ENCODE measurements at places on chromosomes 7 and 10. TPM values are rescaled to one million over a fixed set of nuclear protein-coding genes. Genes with fewer than 3 reads are reported as not detected.

DNA sequence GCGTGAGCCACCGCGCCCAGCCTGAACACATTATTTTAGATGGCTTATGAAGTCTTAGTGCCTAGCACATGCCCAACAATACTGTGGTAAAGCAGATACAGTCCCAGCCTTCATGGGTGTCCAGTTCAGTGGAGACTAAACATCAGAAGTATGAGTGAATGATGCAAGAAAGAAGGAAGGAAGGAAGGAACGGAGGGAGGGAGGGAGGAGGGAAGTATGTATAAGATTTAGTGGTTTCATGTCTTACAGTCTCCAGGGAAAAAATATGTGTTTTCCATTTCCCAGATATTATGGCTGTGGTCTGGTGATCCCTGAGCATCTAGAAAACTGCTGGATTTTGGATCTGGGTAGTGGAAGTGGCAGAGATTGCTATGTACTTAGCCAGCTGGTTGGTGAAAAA lies 2.9 kb downstream of the AS3MT start:
- no peak for DNase-seq

The TLX1 gene
- total RNA-seq: 0.11 TPM

GRCh38 chr7:18235819-18236218 lies 208.2 kb upstream of the PRPS1L1 start:
- no peak for DNase-seq

GRCh38 chr10:123034332-123034731 lies 25.5 kb downstream of the ACADSB start:
- DNase-seq: no peak
